ENCODE measurements at places on chromosomes 7 and 10. TPM values are rescaled to one million over a fixed set of nuclear protein-coding genes. Genes with fewer than 3 reads are reported as not detected.

Gene CNNM1
- polyA plus RNA-seq, result 2.2 TPM

Gene CYP2C9
- polyA plus RNA-seq, result 39.3 TPM

Gene DYDC2
- polyA plus RNA-seq, result 0.72 TPM

Gene CCAR1
- polyA plus RNA-seq, result 58.9 TPM

Gene NMT2
- polyA plus RNA-seq, result 15.0 TPM

Gene DENND11
- polyA plus RNA-seq, result 4.0 TPM
